Activated CD8-positive, alpha-beta memory T cell treated with anti-CD3 and anti-CD28 coated beads for 1 hour (primary cell): ENCODE measurements at places on chromosomes 4 and X.

DNA sequence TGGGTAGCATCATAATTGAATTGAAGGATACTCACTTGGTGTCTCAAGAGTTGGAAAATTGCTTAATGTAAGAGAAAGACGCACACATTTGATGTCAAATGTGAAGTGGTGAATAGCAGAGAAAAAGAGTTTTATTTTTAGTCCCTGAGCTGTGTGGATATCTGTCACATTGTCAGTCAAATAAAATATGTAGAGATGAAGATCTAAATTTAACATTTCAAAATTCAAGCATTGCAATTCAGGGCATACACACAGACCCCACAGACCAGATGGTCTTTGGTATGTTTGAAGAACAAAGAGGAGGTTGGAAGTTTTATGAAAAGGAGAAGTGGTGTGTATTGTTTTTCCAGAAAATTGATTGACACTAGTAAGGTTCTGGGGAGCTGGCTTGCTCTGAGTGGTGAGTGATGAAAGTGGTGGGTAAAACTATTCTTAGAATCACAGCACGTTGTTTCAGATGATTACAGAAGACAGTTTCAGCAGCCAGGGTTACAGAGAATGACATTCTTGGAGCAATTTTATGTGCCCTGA lies 44.9 kb upstream of the BBS12 start:
- no peak for DNase-seq

- DNase-seq = no peak
Measured at GRCh38 chr4:142095886-142096605, 459.7 kb downstream of the IL15 start.

DNA sequence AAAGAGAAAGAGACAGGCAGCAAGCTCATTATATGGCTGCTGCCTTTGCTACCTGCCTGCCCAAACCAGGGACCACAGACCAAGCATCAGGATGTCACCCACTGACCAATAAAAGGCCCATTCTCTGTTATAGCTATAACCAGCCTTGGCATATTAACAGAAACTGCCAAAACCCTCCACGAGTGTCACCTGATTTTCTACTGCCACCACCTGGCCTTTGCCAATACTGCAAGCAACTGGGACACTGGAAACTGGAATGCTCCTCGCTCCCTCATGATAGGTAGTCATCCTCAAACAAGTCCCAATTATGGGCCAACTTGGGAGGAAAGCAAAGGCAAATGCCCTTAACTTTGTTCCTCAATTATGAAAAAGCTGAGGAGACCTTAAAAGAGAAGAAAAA lies 76.0 kb downstream of the SPIN4 start:
- DNase-seq = no peak

DNA sequence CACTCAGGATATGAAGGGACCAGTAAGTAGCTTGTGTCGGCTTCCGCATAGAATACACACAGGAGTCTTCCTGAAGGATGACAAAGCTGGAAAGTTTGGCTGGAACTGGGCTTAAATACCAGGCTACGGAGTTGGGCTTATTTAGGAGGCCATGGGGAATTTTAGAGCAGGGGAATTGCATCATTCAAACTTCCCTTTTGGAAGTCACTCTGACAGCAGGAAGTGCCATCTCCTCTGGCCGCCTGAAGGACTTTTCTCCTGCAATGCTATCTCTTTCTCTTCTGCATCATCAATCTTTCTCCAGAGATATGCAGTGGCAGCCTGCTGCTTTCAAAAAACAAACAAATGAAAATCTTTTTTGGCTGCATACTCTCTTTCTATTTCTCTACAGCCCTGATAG lies 48.4 kb upstream of the PAK3 start:
- DNase-seq = no peak

DNA sequence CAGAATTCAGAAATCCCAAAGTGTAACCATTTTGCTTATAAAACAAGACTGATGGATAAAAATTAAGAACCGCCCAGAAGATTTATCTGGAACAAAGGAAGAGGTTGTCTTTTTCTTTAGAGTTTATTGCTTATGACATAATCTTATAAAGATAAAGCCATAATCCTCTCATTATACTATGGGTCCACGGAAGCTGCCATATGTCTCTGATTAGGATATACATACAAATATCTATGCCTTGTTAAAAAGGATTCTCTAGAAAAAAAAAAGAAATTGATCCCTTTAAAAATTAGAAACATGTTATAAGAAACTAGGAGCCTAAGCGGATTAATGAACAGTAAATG lies 70.5 kb downstream of the RELL1 start:
- no peak for DNase-seq

DNA sequence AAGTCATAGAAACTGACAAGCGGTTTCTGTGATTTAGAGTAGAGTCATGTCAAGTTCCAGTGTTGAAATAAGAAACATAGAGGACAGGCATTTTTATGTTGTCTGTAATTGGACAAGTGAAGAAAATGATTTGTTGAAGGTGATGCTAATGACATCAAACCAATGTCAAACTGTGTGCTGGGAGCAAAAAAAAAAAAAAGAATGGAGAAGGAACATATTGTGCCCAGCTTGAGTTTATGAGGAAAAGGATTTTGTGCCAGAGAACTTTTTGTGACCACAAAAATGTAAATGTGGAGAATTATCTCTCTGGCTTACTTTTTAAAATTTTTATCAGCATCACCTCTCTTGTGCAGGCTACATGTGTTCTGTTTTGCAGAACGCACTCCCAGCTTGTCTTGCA lies 495.7 kb downstream of the RAPGEF2 start:
- DNase-seq = no peak

GRCh38 chr4:61528595-61528994 lies 328.5 kb downstream of the ADGRL3 start:
- no peak for DNase-seq
